Natural killer cell treated with Interleukin-12 subunit alpha and Interleukin-12 subunit beta and Interleukin-15 and Interleukin-18, amount 100 ng/mL, for 72 hours (primary cell): ENCODE measurements at places on chromosomes 12 and 14. TPM values are rescaled to one million over a fixed set of nuclear protein-coding genes. Genes with fewer than 3 reads are reported as not detected.

The ASIC1 gene
- not detected for total RNA-seq

The COX8C gene
- total RNA-seq, result not detected

The POMT2 gene
- total RNA-seq, result 16.1 TPM

The KRT80 gene
- not detected for total RNA-seq

The CSAD gene
- total RNA-seq, result 43.2 TPM

The GLT8D2 gene
- total RNA-seq, result 0.33 TPM

The MDGA2 gene
- not detected for total RNA-seq

The ATL1 gene
- total RNA-seq, result 1.8 TPM

The PIANP gene
- total RNA-seq, result not detected

The SYT1 gene
- not detected for total RNA-seq

The HOXC9 gene
- total RNA-seq, result not detected

The KCNH3 gene
- total RNA-seq, result 0.70 TPM

The UNC119B gene
- total RNA-seq, result 15.6 TPM

The MTA1 gene
- total RNA-seq, result 93.4 TPM

The SCN8A gene
- 0.50 TPM for total RNA-seq

The SLC4A8 gene
- total RNA-seq, result 4.3 TPM

The CHPT1 gene
- 5.3 TPM for total RNA-seq

The HVCN1 gene
- total RNA-seq, result 1.00 TPM

The ARHGEF25 gene
- total RNA-seq, result 0.52 TPM

The TTC6 gene
- not detected for total RNA-seq

The EP400 gene
- total RNA-seq, result 53.5 TPM

The ERO1A gene
- total RNA-seq, result 146 TPM

The NXPH4 gene
- total RNA-seq, result 0.73 TPM
